ENCODE measurements at places on chromosomes 16 and 17.

GRCh38 chr17:61314368-61315078 lies 85.1 kb upstream of the TBX2 start:
- DNase-seq, result no peak

- no peak for DNase-seq
These were observed 222.9 kb upstream of the IRX3 start for GRCh38 chr16:54509456-54509855.

GRCh38 chr16:70337814-70338213 lies 8.9 kb upstream of the DDX19A start:
- DNase-seq, result no peak

GRCh38 chr16:20202747-20203146 lies 124.6 kb downstream of the GP2 start:
- no peak for DNase-seq

DNA sequence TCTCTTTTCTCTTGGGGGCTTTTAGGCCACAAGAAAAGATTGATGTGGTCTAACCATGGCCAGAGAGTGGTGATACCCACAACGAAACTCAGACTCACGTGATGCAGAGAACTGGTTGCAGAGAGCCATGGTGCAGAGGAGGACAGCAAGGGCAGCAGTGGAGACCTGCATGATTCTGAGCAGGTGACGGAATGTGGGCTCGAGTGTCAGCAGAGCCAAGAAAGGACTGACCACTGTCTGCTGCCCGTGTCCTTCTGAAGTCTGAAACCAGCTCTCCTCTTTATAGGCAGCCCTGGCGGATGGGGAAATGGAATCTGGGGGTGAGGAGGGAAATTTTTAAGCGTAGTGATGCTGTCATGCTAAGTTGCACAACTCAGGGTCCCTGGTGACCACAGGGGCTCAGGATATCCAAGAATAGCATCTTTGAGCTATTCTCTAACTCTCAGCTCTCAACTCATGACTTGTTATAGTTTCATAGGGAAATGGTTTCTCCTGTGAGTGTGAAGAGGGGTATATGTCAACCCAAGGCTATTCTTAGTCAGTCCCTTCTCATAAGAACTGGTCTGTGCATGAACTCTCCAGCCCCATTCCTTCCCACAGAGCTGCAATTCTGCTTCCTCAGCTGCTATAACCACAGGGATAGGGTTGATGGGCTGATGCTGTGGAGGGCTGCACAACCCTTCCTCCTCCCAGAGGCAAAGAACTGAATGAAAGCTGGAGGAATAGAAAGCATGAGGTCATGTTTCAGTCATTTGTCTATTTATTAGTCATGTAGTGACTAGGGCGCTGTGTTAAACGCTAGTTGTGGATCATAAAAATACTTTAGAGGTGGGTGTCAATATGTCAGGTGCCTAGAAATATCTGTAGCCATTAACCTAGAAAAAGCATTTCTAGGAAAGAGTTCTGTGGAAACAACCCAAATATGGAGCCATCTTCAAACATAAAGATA lies at the start of gene CCL3:
CCL3 (minus strand) TSS at position 256 of the 949 bp plus-strand sequence; CDS start at position 171, 85 bp downstream.
- DNase-seq, result no peak

DNA sequence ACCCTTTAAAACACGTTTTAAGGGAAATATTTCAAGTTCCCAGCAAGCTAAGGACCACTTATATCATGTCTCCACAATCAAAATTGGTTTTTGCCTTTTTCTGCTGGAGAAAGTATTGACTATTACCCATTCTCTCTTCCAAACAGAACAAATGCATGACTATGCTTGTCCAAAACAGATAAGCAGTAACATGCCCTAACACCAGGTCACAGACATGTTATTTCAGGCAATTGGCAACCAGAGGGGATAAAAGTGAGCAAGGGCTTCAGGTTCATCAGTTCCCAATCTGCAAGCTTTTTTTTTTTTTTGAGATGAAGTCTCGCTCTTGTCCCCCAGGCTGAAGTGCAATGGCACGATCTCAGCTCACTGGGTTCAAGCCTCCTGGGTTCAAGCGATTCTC lies 15.0 kb downstream of the SKA2 start:
- no peak for DNase-seq

DNA sequence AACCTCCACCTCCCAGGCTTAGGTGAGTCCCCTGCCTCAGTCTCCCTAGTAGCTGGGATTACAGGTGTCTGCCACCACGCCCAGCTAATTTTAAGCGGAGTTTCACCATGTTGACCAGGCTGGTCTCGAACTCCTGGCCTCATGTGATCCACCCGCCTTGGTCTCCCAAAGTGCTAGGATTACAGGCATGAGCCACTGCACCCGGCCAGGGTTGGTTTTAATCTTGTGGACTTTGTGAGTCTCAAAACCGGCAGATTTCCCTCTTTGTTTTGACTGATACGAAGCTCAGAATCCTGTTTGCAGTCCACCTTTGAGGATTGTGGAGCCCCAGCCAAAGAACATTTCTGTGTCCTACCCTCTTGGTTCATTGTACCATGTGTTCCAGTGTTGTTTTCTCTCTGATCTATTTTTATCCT lies 16.4 kb upstream of the CPSF4L start:
- no peak for DNase-seq

DNA sequence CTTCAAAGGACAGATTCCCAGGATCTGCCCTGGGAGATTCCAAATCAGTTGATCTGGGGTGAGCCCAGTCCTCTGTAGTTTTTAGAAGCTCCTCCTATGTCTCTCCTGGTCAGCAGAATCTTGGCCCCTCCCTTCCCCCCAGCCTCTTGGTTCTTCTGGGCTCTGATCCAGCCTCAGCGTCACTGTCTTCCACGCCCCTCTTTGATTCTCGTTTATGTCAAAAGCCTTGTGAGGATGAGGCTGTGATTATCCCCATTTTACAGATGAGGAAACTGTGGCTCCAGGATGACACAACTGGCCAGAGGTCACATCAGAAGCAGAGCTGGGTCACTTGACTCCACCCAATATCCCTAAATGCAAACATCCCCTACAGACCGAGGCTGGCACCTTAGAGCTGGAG lies 840 bp upstream of the CDH5 start:
- no peak for DNase-seq

DNA sequence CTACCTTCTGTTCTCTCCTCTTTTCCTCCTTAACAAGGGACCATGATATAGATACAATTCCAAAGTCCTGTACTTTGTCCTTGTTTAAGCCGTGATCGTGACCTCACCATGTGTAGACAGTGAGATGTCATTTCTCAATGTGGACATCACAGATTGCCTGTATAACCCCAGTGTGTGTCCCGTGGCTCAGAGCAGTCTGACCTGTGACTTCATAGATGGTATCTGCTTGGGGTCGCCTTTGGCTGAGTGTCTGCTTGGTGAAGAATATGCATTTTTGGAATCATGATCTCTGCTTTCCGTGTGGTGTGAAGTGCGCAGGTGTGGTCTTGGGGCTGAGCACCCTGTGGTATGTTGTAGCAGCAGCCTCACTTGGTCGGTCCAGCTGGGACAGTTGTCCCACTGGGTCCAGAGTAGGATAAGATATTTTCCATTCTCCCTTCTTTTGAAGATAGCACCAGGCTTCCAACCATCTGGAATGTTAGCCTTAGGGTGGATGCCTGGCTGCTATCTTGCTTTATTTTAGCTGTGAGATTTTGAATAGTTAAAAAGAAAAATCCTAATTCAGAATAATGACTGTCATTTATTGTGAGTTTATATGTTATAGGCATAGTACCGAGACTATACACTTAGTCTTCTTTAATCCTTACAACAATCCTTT lies 13.4 kb downstream of the MSI2 start:
- no peak for DNase-seq

DNA sequence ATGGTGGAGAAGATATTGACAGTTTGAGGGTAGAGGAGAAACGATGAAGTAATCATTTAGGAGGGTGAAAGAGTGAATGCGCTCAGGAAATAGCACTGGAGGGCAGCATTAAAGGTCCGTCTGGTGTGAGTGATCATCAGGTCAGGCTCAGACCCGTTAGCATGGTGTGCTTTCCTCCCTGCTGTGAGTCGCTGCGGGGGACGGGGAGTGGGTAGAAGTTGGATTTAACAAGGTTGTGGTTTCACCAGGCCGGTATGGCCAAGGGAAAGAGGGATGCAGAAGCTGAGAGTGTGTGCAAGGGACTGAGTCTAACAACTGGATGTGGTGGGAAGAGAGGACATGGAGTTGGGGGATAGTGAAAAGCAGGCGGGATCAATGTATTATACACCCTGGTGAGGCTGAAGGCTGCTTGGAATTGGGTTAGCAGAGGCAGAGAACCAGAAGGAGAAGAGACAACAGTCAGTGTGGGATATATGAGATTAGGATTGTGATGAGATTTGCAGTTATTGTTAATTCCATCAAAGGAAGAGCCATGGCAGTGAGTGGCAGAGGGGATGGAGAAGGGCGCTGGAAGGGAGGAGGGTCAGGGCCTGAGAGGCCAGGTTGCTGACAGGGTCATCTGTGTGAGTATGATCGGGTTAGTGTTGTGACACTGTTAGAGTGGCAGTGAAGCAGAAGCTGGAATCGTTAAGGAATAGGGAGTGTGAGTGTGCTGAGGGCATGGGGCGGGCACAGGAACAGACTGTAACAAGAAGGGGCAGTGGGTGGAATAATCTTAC lies 59.0 kb upstream of the TBX2 start:
- no peak for DNase-seq

DNA sequence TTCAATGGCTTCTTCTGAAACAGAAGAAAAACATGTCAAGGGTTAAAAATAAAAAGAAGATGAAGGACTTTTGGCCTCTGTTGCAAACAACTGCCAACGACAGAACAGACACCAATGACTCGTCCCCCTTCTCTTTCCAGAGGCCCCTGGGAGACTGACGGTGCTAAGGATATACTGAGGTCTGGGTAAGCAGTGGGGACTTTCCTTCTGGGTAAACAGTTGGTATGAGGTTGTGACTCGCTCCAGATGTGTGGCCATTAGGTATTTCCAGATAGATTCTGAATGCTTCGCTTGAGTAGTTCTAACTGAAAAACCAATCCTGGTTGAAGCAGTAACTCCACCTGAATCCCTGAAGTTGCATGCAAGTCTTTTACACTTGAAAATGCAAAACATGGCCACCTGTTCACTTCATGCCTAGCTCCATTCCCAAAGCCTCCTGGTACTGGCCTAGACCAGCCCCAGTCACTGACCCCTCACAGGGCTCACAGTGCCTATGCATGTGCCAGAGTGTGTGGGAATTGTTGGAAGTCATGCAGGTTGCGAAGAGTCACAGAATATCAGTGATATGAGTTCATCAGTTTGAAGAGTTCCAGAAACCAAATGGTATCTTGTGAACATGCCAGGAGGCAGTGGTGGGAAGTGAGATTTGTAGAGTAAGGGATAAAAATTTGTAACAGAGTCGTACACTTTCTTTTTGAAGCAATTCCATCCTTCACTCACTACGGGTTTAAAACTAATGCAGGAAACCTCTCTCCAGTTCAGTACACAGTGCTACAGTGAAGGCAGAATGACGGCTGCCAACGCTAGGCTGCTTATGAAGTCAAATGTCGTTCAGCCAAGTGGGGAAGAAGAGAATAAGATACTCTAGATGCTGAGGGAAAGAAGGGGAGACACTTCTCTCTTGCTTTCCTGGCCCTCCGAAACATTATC lies 217.8 kb downstream of the ZFHX3 start:
- no peak for DNase-seq

- no peak for DNase-seq
These were observed 16.7 kb downstream of the RHOT1 start for GRCh38 chr17:32158870-32159585.

- DNase-seq, result no peak
These were observed 6.0 kb upstream of the CBX8 start for GRCh38 chr17:79802736-79803420.

DNA sequence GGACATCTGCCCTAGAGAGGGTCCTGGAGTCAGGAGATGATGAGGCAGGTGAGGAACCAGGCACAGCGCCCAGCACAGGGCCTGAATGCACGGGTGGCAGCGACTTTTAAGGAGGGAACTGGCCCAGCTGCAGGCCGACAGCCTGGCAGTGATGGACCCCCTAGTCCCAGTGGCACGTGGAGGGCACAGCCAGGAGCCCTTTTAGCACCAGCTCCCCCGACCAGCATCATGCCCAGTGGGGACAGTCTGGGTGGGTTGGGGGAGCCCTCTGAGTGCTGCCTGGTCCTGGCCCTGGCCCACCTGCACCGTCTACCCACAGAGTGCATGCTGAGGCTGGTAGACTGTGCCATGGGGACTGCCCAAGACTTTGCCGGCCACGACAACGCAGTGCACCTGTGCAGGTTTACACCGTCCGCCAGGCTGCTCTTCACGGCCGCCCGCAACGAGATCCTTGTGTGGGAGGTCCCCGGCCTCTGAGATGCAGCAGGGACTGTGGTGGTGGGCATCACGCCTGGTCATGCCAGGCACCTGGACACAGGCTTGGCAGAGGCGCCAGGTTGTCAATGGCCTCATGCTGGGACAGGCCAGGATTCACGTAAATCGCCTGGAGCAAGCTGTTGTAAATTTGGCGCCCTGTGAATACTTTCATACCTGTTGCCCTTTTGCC lies 686 bp upstream of the RHOT2 start:
- no peak for DNase-seq

DNA sequence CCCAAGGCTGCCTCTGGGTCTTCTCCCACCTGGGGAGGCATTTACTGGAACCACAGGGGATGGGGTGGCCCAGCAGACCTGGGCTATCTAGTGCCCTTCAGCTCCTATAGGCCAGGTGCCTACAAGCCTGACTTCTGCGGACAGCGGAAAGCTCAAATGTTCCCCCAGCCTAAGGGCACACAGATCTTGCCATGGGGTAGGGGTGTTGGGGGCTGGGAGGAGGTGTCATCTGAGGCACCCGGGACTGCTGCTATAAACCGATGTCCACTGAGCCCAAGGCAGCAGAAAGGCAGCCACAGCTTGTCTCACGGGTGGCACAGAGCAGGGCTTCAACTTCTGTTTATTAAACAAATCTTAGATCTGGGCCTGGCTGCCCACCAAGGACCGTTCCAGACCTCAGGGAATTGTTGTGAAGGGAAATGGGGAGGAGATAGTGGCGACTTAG lies 3.6 kb downstream of the MYO1C start:
- no peak for DNase-seq

- DNase-seq, result no peak
These were observed 121.0 kb upstream of the NLRP1 start for GRCh38 chr17:5705081-5705875.

GRCh38 chr17:76050538-76051467 lies 21.5 kb downstream of the SRP68 start:
- DNase-seq, result no peak

- DNase-seq, result no peak
These were observed 18.3 kb upstream of the CBX8 start for GRCh38 chr17:79814974-79815835.

GRCh38 chr16:31350275-31351005 lies 4.5 kb upstream of the ITGAX start:
- DNase-seq, result no peak

DNA sequence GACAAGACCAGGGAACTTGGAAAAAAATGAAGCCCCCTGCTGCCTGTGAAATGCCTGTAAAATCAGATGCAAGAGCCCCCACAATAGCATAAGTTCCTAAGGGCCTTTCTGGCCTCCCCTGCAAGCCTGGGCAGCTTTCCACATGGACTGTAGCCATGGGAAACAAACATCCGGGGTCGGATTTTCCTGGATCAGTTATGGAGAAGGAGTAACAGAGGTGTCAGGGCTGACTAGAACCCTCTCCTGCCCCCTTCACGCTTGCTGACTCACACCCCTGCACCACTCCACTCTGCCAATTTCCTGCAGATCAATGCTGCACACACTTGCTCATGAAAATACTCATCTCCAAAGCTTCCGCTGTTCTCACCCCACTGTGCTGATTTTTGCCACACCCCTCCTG lies 258.6 kb downstream of the CBLN1 start:
- no peak for DNase-seq

All from stimulated activated CD8-positive, alpha-beta memory T cell treated with anti-CD3 and anti-CD28 coated beads, Interleukin-2, amount 100 ng/mL, for 1 hour (primary cell).